ENCODE measurements at places on chromosomes 13 and 19. TPM values are rescaled to one million over a fixed set of nuclear protein-coding genes. Genes with fewer than 3 reads are reported as not detected.

KDM4B gene
- 12.7 TPM for polyA plus RNA-seq

RASIP1 gene
- polyA plus RNA-seq, result 1.2 TPM

CXCL17 gene
- polyA plus RNA-seq, result not detected

ZNF835 gene
- polyA plus RNA-seq, result not detected

ZGLP1 gene
- 9.4 TPM for polyA plus RNA-seq

LILRA2 gene
- 333 TPM for polyA plus RNA-seq

ACP7 gene
- polyA plus RNA-seq, result not detected

ZNF550 gene
- polyA plus RNA-seq, result 0.65 TPM

PLD3 gene
- 170 TPM for polyA plus RNA-seq

- H3K27me3 ChIP-seq, result no peaks in the 10 kb centered on the region
- H3K4me3 ChIP-seq, result no peak overlapping the region
- no peaks in the 10 kb centered on the region for H3K36me3 ChIP-seq
- no peak for DNase-seq
- no peak overlapping the region for H3K27ac ChIP-seq
- no peaks in the 10 kb centered on the region for H3K4me1 ChIP-seq
These were observed 1657.0 kb upstream of the PRR20A start for GRCh38 chr13:55483626-55484158.

- H3K36me3 ChIP-seq, result no peaks in the 10 kb centered on the region
- H3K27ac ChIP-seq, result peak overlapping the region; percentile 34
- DNase-seq, result no peak
- peaks cover 42% of the 10 kb centered on the region for H3K4me1 ChIP-seq
These were observed 44.0 kb downstream of the BRD4 start for GRCh38 chr19:15288146-15288963.

GRCh38 chr13:98549728-98550317 lies 27.1 kb downstream of the STK24 start:
- H3K36me3 ChIP-seq, result no peaks in the 10 kb centered on the region
- H3K27me3 ChIP-seq, result no peaks in the 10 kb centered on the region
- peaks cover 37% of the 10 kb centered on the region for H3K4me1 ChIP-seq
- peak; percentile 24 for DNase-seq
- peak overlapping the region; percentile 80 for H3K27ac ChIP-seq

DNA sequence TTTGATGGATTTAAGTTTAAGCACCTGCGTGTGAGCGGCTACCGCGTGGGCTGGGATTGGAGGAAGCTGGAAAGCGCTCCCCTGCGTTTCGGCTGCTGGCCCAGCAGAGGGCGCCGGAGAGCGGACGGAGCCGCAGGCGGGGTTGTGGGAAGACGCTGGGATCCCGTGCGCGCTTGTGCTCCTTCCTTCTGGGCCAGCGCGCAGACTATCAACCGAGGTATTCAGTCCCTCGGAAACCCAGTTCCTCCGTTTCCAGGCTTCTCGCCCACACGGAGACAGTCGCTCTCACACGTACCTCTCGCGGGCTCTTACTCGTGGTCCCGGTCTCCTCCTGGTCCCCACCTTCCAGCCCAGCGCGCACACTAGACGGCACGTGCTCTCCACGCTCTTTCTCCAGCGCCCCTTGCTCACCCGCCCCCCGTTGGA lies 28.8 kb downstream of the EPN1 start:
- peaks cover 4% of the 10 kb centered on the region for H3K27me3 ChIP-seq
- DNase-seq, result peak; percentile 44
- peaks cover 23% of the 10 kb centered on the region for H3K36me3 ChIP-seq
- H3K4me1 ChIP-seq, result no peaks in the 10 kb centered on the region
- H3K4me3 ChIP-seq, result no peak overlapping the region

DNA sequence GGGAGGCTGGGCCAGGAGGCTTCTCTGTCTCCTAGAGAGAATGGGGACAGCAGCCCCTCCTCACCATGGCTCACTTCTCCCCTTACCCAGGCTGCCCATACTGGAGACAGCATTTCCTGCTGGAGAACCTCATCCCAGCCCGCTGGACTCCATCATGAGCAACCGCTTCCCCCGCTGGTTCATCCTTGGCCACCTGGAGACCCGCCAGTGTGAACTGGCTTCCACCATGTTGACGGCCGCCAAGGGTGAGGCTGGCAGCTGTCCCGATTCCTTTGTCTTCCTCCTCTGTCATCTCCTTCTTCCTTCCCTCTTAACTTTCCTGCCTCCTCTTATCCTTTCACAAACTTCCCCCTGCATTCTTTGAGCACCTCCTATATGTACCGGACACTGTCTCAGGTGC lies 28.0 kb downstream of the ZSWIM4 start:
- no peaks in the 10 kb centered on the region for H3K4me1 ChIP-seq
- H3K27me3 ChIP-seq, result no peaks in the 10 kb centered on the region
- no peak overlapping the region for H3K4me3 ChIP-seq
- peaks cover 13% of the 10 kb centered on the region for H3K36me3 ChIP-seq

GRCh38 chr13:110438211-110438610 lies 123.3 kb downstream of the RAB20 start:
- H3K27ac ChIP-seq, result no peak overlapping the region
- H3K36me3 ChIP-seq, result no peaks in the 10 kb centered on the region
- no peaks in the 10 kb centered on the region for H3K4me1 ChIP-seq
- no peak overlapping the region for H3K4me3 ChIP-seq

DNA sequence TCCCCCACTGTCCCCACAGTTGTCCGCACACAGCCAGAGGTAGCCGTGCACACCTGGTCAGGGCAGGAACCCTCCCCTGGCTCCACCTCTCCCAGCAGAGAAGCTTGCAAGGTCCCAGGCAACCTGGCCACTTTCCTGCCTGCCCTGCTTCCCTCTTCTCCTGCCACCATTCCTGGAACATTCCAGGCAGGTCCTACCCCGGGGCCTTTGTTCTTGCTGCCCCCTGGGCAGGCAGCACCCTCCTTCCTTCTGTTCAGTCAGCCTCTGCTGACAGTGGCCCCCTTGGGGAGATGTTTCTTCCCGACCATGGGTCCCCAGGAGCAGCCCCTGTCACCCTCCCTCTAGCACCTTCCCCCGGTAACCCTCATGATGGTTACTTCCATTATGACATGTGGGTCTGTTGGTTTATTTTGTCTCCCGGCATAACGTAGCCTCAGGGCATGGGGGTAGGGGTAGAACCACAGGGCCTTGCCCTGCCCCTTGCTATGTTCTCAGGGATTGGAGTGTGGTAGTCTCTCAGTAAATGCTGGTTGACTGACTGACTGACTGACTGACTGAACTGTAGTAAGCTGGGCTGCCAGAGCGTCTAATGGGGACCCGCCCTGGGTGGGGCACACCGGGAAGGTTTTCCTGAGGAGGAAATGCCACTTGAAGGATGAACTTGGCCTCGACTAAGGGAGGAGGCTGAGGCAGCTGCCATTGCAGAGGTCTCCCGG lies 10.8 kb downstream of the PAK4 start:
- no peak for DNase-seq
- H3K4me1 ChIP-seq, result peaks cover 13% of the 10 kb centered on the region
- H3K36me3 ChIP-seq, result no peaks in the 10 kb centered on the region
- no peaks in the 10 kb centered on the region for H3K27me3 ChIP-seq
- no peak overlapping the region for H3K4me3 ChIP-seq
- H3K27ac ChIP-seq, result no peak overlapping the region

DNA sequence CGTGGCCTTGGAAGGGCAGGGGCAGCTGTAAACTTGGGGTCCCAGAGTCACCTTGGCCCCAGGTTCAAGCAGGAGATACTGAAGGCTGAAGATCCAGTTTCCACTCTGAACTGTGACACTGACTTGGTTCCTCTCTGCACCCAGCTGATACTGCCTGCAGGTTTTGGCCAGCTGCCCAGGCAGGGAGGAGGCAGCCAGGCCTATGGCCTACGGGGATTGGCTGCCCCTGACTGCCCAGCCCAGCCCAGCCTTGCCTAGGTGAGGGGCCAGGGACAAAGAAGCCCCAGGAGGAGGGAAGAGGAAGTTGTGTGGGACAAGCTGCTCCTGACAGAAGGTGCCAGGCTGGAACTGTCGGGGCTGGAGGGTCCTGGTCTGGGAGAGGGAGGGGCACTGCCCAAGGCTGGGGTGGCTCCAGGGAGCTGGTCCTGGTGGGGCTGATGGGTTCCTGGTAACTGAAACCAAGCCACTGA lies 51.7 kb upstream of the CYP4F8 start:
- H3K4me1 ChIP-seq, result no peaks in the 10 kb centered on the region
- no peak overlapping the region for H3K27ac ChIP-seq
- H3K4me3 ChIP-seq, result no peak overlapping the region
- no peak for DNase-seq
- H3K27me3 ChIP-seq, result no peaks in the 10 kb centered on the region

GRCh38 chr19:55092423-55093318 lies 17.0 kb downstream of the EPS8L1 start:
- no peak overlapping the region for H3K4me3 ChIP-seq
- no peaks in the 10 kb centered on the region for H3K27me3 ChIP-seq
- peaks cover 59% of the 10 kb centered on the region for H3K36me3 ChIP-seq
- peaks cover 9% of the 10 kb centered on the region for H3K4me1 ChIP-seq
- no peak for DNase-seq

GRCh38 chr13:25218019-25218418 lies 45.9 kb upstream of the AMER2 start:
- no peak overlapping the region for H3K4me3 ChIP-seq
- H3K4me1 ChIP-seq, result peaks cover 25% of the 10 kb centered on the region
- no peaks in the 10 kb centered on the region for H3K36me3 ChIP-seq
- DNase-seq, result peak; percentile 52
